ENCODE measurements at places on chromosomes 1 and 21.
A peak's percentile ranks its signal among the peaks of the same experiment; 100 is the strongest.

- no peak for DNase-seq
Observed at GRCh38 chr1:163361123-163361934, 39.6 kb downstream of the NUF2 start.

DNA sequence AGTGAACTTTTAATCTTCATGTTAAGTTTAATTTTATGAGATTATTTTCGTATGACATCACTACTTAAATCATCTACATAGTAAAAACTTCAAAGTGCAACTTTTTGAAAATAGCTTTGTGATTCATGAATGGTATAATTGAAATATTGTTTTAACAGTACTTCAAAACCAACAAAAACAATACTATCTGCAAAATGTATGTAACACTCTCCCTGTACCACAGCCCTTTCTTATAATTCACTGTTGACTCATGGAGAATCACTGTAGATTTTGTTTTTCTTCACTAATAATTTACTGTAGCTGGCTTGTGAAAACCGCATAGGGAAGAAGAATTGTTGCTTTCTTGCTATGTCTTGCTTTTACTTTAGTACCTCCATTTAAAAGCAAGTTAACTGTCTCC lies 301.4 kb upstream of the ADAMTS5 start:
- DNase-seq: no peak

- DNase-seq: peak; percentile 9
Observed at GRCh38 chr1:174998569-174999215, 1.1 kb upstream of the CACYBP start.

DNA sequence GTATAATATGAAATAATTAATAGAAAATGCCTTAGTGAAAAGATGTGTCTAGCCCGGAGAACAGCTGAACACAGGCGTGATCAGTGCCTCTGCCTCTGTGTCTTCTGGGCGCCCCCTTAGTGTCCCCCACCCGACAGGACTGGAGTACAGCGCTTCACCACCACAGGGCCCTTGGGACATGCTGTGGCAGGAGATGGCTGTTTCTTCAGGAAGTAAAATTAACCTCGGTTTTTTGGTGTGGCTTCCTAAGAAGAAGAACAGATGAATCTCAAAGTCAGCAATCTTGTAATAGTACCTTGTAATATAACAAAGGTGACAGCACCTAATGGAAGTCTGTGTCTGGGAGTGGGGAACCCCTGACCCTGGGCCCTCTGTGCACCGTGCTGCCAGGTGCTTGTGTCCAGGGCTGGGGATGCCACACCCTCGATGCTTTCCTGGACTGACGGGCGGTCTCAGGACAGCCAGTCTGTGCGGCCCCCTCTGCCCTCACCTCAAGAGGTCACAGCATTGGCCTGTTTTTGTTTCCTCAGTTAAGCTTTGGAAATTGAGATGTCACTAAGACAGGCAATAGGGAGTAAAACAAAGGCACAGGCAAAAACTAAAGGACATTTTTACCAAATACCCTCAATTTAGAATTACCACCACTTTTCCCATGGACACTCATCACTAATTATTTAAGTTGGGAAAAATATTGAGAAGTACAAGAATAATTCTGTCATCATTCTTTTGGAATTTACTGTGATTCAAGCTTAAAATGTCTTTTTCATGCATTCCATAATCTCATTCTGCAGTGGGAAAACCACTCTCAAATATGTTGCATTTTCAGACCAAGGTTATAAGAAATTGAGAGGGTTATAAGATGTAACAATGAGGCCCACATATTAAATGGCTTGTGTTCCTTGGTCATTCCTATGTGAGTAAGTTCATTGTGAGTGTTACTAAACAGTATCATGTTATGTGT lies 79.3 kb downstream of the ADARB1 start:
- DNase-seq: no peak

- DNase-seq: no peak
Observed at GRCh38 chr1:230208619-230209261, 141.7 kb downstream of the GALNT2 start.

GRCh38 chr1:101613546-101613945 lies 376.7 kb downstream of the S1PR1 start:
- DNase-seq: no peak

DNA sequence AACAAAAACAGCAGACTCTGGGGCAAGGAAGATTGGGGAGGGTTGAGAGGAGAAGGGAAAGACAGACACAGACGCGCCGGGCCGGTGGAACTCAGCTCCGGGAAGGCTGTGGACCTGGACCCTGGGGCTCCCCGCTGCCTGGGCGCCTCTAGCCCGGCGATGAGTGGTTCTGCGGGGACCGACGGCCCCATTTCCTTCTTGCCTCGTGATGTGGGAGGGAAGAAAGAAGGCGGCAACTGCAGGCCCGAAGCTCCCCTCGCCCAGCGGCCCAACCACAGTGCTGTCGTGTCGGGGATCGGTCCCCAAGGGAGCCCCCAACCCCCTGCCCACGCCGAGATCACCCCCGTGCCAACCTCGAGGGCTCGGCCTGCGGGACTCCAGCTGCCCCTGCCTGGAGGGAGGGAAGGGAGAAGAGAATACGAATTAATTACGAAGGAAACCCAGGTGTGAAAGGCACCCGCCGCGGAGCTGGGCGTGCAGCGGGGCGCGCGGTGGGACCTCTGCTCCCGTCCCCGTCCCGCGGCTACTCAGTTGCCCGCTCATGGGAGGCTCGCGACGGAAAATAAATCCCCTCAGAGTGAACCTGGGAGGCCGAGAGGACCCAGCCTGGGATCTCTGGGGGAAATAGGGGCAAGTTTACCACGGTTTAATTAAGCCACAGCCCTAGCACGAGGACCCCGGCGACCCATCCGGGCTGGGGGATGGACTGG lies 7.4 kb downstream of the FOXD3 start:
- DNase-seq: no peak

DNA sequence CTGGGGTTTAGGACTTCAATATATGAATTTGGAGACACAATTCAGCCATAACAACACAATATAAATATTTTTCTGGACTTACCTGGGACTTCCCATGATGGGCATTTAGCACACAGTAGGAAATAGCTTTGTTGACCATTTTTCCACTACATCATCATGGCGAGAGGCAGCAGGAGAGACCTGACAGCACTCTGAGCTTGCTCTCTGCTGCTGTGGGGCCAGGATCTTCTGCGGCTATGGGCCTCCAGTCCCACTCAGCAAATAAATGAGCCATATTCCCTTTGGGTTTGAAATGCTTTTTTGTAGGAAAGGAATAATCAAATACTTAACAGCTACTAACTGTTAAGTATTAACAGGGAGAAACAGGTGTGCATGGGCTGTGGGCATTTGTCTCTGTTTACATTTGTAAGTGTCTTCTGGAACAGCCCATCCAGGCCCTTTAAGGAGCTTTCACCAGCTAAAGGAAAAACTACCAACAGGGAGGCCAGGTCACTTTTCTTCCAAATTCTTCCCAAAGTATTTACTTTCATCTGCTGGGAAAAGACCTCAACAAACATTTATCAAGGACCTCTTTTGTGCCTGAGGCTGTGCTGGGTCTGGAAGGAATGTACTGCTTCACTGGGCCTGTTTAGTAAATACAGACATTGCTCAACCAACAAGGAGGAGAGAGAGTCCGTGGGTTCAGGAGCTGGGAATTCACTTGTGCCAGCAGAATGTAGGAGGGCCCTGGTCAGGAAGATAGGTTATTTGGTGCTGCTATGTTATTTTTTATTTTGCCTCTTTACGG lies 133.2 kb downstream of the LRIG2 start:
- DNase-seq: no peak

DNA sequence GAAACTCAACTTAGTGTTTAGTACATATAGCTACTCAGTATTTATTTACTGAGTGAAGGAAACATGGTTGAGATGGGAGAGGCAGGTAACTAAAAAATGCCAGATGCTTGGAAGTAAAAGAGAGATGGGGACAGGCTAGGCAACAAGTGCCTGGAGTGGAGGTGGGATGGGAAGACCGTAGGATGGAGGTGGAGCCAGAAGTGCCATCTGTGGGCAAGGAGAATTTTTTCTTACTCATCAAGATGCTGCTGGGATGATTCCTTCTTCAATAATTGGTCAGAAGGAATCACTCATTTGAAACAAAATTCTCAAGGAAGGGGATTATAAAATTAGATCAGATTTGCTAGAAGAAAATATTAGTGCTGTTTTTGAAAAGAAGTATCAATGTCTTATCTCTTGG lies 72.9 kb downstream of the IFI44 start:
- DNase-seq: no peak

DNA sequence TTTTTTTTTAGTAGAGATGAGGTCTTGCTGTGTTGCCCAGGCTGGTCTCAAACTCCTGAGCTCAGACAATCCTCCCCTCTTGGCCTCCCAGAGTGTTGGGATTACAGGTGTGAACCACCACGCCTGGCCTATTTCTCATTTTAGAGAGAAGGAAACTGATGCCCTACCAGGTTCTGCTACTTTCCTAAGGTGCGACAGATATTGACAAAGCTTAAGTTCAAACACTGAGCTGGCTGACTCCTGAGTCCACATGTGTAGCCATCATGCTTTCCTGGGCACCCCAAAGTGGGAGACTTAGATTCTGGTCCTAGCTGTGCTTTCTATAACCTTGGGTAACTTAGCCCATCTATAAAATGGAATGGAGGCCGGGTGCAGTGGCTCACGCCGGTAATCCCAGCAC lies 5.1 kb upstream of the TMEM222 start:
- no peak for DNase-seq

DNA sequence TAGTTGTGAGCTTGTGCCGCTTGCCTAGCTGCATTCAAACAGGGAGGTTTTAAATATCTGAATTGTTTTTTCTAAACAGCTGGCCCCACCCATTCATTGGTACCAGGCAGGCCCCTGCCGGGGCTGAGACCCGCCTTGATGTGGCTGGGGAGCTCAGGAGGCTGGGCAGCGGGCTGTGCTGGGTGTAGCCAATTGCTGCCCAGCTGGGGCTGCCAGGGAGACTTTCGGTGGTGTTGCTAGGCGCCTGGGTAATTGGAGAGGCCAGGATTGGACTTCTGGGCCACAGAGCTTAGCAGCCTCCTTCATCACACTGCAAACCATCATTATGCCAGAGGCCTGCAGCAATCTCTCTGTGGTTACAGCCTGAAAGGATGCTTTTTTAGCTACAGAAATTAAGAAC lies 12.2 kb downstream of the RHBDL2 start:
- no peak for DNase-seq

DNA sequence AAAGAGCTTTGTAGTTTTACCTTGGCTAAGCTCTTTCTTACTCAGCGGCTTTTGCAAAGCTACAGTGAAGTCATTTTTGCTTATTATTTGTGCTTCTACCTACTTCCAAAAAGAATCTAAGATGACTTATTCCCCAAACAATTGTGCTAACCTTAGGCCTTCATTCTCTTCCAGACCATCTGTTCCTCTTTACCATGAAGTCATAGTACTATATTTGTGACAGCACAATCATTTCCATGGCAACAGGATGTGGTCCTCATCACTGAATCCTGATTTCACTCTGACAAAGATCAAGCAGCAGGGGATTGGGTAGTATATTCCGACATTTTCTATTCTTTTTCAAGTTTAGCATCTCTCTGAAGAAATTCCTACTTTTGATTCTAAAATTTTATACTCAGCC lies 24.8 kb upstream of the NMNAT2 start:
- no peak for DNase-seq

GRCh38 chr1:76278711-76279100 lies 204.2 kb downstream of the ST6GALNAC3 start:
- no peak for DNase-seq

All from stimulated activated CD4-positive, alpha-beta T cell treated with anti-CD3 and anti-CD28 coated beads, TNF-alpha, amount 100 ng/mL, for 4 hours (primary cell).